ENCODE measurements at places on chromosomes 7 and 10.

- DNase-seq = no peak
Observed at GRCh38 chr7:43674559-43675436, 54.5 kb downstream of the COA1 start.

GRCh38 chr7:86958380-86958779 is 101.1 kb downstream of the ELAPOR2 start:
- DNase-seq = no peak

GRCh38 chr10:100485366-100485765 is 22.6 kb downstream of the WNT8B start:
- no peak for DNase-seq

DNA sequence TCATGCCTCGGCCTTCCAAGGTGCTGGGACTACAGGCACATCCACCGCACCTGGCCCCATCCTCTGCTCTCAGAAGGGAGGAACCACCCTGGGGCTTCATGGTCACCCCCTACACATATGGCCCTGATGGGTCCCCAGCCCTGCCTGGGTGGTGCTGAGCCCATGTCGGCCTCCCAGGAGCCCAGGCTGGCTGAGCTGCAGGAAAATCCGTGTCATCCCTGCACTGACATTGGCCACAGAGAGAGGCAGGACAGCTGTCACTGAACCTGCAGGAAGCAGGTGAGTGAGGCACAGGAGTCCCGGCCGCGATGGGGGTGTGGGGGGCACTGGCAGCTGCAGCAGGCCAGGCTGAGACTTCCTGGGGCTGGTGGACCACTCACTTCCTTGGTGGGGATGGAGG is 8.0 kb downstream of the GRIFIN start:
- no peak for DNase-seq

DNA sequence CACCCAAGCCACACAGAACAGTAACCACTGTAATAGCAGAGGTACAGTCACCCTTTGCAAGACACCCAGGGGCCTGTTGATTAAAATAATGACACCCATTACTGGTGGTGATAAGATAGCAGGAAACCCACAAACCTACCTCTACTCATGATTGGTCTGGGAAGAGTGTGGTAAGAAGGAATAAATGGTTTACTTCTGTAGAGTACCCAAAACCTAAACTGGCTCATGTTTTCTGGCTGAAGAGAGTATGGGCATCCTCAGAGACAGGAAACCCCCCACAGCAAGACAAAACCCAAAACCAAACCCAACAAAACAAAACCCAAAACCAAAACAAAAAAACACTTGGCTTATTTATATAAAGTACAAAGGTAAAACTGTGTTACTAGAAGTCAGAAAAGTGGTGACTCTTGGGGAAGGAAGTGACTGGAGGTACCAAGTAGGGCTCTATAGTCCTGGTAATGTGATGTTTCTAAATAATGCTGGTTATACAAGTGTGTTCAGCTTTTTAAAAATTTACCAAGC is 15.5 kb upstream of the DNAJB12 start:
- no peak for DNase-seq

DNA sequence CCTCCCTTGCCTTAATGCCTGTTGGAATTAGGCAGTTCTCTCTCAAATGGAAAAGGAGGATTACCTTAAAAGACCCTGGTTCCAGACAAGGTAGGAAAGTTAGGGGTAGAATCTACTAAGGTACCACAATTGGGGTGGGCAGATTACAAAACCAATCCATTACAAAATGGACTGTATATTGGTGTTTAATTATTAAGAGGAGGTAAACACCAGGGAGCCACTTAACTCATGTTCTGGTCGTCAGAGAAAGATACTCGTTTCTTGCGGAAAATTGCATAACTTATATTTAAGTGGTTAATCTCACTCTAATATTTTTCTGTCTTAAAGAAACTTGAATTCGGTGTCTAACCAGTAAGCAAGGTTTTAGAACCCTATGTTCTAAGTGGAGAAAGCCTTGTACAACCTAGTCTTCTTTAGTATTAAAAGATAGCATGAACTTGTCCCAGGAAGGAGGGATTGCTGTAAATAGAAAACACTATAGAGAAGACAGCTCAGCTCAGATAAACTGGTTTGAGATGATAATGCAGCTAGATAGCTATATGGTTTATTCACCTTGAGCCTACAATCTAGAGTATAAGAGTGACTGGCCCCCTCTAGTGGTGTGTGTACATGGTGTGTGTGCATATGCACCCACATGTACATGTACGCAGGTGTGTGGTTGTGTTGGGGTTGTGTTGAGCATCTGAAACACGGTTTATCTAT is 58.0 kb upstream of the STRIP2 start:
- DNase-seq = no peak

DNA sequence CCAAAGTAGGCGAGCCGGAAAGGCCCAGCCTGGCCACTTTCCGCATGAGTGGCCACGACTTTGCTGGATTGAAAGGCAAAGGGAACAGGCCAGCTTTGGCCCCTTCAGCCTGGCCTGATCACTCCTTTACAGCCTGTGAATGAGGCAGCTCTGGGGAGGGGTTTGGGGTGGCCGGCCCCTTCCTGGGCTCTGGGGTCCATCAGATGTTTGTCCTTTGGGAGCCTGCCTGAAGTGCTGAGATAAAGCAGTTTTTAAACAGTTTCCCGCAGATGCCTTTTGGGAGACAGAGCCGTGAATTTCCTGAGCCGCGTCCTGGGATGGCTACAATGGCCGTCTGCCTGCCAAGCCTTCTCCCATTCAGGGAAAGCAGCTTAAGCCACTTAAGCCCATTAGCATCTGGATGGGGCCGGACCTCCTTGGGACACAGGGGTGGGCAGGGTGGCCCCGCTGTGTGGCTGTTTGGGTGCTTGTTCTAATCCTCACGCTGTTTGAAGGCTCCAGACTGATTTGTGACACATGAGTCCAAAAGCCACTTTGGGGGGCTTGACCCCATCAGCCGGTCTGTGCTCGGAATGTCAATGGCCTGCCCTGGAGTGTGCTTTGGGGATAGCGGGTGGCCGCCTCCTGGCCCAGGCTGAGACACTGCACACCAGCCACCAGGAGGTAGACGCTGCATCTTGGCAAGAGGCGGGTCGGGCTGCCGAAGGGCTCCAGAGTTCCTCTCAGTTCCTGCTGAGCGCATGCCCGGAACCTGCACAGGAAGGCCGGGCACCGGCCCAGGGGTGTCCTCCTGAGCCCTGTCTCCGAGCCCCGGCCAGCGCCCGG is 38.9 kb downstream of the NKX6-2 start:
- DNase-seq = no peak

DNA sequence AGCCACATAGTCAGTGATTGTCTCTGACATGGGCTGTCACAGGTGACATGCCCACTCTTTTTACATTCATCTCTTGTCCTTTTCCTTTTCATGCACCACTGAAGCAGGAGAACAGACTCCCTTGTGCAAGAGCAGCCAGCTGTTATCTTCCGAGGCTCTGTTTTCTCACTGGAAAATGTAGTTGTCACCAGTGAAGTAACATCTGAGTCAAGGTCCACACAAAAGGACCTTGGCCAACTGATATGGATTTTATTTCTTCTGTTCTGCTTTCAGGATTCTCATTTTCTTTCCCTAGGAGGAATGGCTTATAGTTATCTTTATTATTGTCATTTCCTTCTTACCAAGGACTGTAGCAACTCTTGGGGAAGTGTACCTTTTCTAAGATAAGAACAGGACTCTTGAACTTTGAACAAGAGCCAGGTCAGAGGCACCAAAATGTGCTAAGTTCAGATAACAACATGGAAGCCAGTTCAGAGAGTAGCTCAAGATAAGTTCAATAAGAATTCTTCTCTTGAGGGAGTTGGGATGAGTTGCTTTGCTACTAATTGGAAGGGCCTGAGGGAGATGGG is 22.7 kb downstream of the AVPI1 start:
- no peak for DNase-seq

GRCh38 chr7:74586258-74587175 is 71.0 kb upstream of the GTF2I start:
- DNase-seq = no peak

DNA sequence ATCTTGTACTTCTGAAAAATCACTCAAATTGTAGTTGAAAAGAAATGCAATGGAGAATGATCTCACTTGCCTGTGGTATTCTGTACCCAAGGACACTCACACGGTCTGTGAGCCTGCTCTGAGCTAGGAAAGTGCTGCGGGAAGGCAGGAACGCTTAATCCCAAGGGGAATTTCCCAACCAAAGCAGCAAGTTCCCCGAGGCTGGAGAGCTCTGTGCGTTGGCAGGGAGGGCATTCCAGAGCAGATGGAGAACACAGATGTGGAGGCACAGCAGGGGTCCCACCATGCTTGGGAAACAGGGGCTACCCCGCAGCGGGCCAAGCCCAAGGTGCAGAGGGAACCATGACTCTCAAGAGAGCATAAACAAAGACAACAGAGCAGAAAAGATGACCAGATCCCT is 13.6 kb downstream of the SVIL start:
- DNase-seq = no peak

GRCh38 chr7:132226046-132226956 is 350.0 kb downstream of the PLXNA4 start:
- no peak for DNase-seq

GRCh38 chr10:133269367-133269766 is 7.3 kb downstream of the ADAM8 start:
- DNase-seq = no peak

GRCh38 chr7:70143075-70144044 is 545.1 kb downstream of the AUTS2 start:
- no peak for DNase-seq

DNA sequence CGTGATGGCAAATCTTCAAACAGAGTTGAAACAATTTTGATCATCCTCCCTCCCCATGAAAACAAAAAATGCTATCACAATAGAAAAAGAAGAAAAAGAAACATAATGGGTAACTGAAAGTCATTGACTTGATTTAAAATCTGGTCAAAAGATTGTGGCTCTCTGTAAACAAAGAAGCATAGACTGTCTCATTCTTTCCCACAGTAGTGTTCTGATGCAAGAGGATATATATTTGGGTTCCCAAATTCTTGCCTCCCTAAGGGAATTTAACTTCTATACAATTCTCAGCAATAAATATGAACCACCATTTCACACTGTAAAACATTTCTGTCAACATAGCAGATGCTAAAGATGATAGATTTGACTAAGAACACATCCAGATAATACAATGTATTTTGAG is 32.8 kb upstream of the MEOX2 start:
- no peak for DNase-seq

DNA sequence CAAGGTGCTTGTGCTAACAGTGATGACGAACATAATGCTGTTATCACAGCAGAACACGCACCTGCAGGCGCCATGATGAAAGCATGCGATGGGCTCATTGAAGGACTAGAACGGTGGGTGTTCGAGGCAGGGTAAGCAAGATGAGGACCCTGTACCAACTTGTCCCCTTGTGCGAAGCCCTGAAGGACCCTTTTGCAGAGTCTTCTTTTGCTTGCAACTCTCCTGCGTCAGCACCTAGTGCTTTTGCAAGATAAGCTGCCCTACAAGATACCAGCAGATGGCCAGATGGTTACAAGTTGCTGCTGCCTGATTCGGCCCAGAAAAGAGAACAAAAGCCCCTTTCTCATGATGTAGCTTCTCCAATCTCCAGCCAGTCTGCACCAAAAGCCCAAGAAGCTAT is 4.2 kb upstream of the IL15RA start:
- DNase-seq = no peak

GRCh38 chr7:112788778-112789343 is 1.3 kb downstream of the TMEM168 start:
- DNase-seq = no peak

DNA sequence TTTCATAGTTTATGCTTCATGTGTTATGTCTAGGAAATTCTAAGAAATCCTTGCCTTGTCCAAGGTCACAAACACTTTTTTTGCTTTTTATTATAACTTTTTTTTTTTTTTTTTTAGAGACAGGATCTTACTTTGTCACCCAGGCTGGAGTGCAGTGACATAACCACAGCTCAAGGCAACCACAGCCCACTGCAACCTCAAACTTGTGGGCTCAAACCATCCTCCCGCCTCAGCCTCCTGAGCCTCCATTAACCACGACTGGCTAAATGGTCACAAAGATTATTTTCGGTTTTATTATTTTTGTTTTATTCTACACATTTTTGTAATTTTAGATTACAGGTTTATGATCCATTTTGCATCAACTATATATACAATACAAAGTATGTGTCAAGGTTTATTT is 7.1 kb upstream of the FAM204A start:
- DNase-seq = no peak

- no peak for DNase-seq
Observed at GRCh38 chr10:25912866-25913265, 21.2 kb upstream of the MYO3A start.

- no peak for DNase-seq
Observed at GRCh38 chr7:112082306-112082705, 123.9 kb downstream of the DOCK4 start.

DNA sequence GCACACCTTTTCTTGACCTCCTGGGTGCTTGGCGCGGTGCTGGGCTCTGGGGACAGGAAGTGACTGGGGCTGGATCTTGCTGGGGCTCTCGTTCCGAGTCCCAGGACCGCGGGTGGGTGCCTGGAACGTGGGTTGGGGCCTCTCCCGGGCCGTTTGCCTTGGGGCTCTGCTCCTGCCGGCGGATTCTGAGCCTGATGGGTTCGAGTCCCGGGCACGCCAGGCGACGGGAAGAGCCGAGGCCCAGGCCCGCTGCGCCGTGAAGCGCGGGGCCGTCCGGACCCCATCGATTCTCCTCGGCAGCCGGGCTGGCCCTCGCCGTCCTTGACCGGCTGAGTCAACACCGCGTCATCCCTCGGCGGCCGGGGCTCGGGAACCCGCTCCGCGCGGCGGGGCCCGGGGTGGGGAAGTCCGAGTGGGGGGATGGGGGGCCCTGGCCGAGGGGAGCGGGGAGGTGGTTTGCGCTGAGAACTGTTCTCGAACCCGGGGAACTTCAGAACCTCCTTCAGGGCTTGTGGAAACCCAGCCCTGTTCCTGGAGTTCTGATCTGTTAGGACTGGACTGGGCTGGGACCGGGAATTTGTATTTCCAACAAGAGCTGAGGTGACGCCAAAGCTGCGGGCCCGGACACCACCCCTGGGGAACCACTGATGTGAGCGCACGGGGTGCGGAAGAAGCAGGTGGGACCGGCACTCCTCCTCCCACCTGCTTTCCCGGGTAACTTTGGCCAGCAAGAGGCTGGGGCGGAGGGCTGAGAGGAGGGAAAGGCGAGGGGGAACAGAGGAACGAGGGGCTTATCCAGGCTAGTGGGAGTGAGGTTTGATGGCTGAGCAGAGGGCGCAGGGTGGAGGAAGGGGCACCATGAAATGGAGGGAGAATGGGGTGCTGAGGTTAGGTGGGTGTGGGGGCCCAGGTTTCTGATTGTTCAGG is 6.2 kb downstream of the HHEX start:
- DNase-seq = no peak

DNA sequence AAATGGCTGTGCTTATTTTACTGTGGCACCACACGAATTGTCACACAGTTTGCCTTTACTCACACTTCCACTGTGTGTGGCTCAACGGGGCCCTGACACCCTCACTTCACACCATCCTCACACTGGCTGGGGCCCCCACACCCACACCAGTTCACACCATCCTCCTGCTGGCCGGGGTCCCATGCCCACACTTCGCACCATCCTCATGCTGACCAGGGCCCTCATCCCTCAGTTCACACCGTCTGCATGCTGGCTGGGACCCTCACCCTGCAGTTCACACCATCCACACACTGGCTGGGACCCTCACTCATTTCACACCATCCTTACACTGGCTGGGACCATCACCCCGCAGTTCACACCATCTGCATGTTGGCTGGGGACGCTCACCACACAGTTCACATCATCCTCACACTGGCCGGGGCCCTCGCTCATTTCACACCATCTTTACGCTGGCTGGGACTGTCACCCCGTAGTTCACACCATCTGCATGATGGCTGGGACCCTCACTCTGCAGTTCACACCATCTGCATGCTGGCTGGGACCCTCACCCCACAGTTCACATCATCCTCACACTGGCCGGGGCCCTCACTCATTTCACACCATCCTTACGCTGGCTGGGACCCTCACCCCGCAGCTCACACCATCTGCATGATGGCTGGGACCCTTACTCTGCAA is 36.0 kb downstream of the BRI3 start:
- DNase-seq = no peak
